ENCODE measurements at places on chromosomes 7 and 10.

DNA sequence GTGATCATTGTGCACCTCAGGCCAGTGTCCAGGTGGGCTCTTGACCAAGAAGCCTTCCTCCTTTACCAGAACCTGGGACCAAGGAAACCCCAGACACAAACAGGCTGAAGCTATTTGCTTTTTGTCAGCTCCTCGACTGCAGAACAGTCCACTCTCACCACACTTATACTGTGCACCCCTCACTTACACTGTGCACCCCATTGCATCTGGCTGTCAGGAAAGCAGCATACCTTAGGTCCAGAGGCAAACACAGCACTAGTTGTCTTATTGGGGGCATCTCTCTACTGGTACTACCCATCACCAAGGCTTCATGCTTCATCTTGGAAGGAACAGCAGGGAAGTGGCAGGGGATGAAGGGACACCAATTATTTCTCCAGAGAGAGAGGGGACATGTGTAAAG, 198.1 kb downstream of the CXCL12 start:
- no peak for DNase-seq

DNA sequence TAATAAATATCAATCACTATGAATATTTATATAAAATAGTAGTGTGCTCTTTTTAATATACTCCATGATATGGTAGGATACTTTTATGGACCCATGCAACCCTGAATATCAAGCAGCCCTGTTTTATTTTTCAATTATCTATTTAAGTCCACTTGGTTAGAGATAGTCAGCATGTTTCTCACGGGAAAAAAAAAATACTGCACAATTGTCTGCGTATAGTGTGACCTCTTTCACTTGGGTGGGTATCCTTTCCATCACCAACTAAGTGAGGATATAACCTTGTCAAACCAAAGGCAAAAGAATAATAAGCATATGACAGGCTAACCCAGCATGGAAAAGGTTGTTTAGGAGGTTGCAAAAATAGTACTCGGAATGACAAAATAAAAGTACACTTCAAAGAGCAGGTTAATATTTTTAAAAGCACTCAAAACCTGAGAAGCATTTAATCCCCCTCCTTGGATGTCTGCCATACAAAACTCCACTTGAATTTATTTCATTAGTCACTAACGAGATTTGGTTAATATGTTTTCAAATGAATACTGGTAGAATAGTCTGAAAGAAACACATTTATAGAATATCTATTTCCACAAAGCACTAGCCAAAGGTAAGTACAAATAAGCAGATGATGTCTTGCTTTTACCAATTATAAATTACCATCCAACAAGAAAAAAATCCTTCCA, 76.5 kb downstream of the IMMP2L start:
- no peak for DNase-seq

DNA sequence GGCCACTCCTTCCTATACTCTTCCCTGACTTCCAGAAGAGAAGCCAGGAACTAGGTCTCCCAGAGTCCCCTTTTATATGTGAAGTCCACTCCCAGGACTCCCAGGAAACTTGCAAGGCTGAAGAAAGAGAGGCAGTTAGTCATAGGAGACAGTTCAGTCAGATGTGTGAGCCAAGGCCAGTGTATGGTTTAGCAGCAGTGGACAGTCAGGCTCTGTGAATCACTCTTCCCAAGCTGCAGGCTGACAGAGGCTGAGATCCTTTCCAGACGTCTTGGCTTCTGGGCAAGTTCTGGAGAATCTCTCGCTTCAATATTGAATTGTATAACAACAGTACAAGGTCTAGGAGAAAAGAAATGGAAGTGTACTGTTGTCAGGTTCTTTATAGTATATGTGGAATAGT, 26.9 kb downstream of the BLVRA start:
- DNase-seq = no peak

- DNase-seq = no peak
Measured at GRCh38 chr7:133932591-133932990, 194.5 kb upstream of the LRGUK start.

DNA sequence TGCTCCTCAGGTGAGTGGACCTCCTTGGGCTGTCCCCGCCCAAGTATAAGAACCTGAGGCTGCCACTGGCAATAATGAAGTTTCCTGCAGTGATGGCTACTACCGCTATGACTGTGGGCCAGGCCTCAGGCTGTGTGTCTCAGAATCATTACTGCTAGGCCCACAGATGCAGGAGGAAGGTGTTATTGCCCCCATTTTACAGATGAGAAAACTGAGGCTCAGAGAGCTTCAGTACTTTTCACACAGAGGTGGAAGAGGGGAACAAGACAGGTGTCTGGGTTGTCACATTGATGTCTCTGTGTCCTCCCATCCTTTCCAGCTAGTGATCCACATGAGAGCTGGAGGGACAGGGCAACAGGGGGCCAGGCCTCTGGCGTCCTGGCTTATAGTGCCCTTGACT, 155.2 kb downstream of the CDH23 start:
- no peak for DNase-seq

DNA sequence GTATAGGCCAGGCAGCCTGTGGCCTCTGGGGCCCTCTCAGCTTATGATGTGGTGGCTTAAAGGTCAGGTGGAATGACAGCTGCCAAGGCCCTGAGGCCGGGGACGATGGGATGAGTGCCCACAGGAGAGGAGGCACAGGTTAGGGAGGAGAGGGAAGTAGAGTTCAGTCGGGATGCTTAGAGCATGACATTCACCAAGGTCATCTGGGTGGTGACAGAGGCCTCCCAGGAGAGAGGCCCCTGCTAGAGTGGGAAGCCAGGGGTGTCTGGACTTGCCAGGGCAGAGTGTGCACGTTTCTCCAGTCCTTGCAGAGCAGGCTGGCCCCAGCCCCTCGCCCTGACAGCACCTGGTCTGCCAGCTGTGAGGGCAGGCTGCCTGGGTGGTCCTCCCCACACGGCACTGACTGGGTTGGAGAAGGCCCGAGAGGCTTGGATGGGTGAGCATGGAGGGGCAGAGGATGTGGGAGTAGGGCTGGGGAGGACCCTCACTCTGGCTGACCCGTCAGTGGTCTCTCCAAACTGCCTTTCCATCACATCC, 1.5 kb downstream of the CALHM1 start:
- no peak for DNase-seq

- no peak for DNase-seq
Measured at GRCh38 chr10:8346861-8347260, 292.4 kb downstream of the GATA3 start.

GRCh38 chr7:33651998-33652515, 253.3 kb upstream of the BMPER start:
- no peak for DNase-seq

DNA sequence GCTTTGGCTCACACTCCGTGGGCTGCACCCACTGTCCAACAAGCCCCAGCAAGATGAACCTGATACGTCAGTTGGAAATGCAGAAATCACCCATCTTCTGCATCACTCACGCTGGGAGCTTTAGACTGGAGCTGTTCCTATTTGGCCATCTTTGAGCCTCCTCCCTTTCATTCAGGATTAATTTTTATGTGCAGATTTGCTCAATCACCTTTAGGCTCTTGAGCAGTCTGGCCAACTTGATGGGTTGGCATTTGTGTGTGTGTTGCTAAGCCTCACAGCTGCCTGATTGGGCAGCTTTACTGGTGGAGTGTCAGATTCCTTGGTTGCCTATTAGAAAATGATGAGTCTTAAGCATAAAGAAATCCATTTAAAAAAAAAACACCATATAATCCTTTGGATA, 236.1 kb downstream of the KIF20B start:
- DNase-seq = no peak

- no peak for DNase-seq
Measured at GRCh38 chr7:41375582-41375981, 327.3 kb downstream of the INHBA start.

- DNase-seq = no peak
Measured at GRCh38 chr7:78562191-78562590, 763.6 kb downstream of the PHTF2 start.

DNA sequence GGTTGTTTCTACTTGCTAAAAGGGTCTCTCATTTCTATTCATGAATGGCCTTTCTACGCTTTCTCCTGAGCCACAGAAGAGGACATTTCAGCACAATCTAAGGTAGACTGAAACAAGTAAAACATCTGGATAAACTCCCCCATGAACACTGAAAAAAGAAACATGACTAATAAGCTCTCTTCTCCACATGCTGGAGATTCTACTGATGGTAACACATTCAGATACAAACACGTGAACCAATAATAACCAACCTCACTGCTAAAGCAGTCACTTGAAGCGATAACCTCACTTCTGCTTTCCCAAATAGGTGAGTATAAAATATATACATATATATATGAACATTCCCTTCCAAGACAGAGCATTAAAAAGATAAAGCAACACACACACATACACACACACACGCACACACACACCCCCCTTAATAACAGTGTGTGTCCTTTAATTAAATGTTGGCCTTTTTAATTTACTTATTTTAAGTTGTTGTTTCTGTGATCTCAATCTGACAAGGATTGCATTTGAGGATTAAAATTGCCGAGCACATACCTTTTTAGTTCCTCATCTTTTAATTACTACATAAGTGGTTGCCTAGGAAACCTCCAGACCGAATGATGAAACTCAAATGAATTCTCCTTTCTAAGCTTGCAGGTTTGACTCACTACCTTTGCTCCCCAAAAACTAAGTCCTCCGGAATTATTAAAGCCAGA, 292.4 kb upstream of the KLF14 start:
- no peak for DNase-seq

DNA sequence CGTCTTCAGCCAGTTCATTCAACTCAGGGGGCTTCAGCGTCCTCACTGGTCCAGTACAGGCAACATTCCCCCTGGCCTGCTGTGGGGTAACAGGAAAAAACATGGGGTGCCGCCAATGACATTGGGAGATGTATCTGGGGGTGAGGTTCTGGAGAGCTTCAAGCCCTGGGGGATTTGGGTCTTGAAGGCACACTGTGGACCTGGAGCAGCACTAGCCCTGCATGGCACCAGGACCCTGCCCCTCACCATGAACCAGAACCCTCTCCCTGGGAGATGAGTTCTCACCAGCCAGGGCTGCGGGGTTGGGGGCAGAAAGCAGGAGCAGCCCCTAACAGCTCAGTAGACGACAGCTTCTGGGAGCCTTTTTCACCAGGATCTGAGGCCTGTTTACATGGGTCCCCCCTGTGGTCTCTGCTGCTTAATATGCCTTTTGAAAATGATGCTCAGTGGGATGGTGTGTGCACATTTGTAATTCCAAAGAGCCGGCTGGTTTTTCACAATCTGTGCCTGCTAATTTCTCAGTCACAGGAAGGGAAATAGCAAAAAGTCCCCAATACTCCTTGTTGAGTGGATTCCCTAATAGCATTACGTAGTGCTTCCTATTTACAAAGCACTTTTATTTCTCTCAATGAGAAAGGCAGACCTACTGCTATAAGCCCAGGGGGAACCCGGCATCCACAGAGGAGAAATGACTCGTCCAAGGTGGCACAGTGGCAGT, 509.5 kb downstream of the RPS24 start:
- DNase-seq = no peak

DNA sequence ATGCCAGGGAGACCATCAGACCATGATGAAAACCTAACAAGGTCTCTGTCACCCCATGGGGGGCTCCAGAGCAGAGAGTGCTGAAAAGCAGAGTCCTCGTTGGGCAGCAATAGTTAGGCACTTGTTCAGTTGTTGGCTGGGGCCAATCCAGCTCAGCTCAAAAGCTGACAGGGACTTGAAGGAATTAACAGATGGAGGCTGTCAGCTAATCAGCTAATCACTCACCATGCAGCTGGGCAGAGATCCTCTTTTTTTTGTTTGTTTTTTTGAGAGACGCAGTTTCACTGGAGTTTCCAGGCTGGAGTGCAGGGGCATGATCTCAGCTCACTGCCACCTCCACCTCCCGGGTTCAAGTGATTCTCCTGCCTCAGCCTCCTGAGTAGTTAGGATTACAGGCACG, 18.1 kb downstream of the CEP55 start:
- no peak for DNase-seq

DNA sequence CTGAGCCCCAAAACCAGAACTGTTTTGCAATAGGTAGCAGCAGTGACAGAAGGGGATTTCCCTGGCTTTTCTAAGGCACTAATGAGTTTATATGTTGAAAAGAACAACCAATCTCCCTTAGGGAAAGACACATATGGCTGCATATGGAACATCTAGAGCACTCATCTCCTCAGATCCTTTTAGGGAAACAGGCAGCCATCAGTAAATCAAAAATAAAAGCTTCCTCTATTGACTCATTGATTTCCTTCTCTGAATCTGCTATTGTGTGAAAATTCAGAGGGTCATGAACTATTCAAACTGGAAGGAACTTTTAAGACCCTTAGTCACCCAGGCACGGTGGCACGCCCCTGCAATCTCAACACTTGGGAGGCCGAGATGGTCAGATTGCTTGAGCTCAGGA, 110.9 kb upstream of the NANOS1 start:
- DNase-seq = no peak

DNA sequence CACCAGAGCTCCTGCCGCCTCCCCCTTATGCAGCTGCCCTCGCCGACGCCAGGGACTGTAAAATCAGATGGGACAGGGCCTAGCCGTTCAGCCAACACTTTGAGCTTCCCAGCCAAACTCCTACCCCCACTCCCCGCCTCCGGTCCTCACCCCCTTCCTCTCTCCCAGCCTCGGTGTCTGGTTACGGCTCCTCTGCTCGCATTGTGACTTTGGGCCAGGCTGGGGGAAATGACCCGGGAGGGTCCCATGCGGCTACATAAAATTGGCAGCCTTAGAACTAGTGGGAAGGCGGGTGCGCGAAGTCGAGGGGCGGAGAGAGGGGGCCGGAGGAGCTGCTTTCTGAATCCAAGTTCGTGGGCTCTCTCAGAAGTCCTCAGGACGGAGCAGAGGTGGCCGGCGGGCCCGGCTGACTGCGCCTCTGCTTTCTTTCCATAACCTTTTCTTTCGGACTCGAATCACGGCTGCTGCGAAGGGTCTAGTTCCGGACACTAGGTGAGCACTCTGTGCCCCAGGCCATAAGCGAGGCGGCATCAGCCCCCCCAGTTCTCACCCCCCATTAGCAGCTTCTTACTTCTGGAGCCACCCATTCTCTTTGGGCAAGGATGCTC, at the start of gene KAZALD1:
TSS of gene KAZALD1 (plus strand) at position 366 of the 608 bp plus-strand sequence. CDS start 604 bp downstream, outside the sequence.
- peak; percentile 35 for DNase-seq

DNA sequence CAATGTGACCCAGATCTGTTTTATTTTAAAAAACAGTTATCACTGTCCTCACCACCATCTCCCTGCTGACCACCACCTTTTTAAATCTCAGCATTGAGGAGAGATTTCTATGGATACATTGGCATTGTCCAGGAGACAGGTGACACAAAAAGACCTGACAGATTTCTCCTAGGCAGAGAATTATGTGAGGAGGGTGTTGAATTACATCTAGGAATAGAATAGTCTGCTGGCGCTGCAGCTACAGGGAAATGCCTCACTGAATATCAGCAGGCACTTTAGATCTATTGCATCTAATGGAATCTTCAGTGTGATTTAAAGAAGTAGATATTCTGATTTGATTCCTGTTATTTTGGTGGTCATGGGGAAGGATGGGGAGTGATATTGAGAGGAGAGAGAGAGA, 593.5 kb downstream of the NRG3 start:
- DNase-seq = no peak
